BJ (cell line): ENCODE measurements at places on chromosomes 16 and 17.

- DNase-seq, result no peak
Observed at GRCh38 chr17:35287286-35287811, 44.5 kb downstream of the SLFN5 start.

DNA sequence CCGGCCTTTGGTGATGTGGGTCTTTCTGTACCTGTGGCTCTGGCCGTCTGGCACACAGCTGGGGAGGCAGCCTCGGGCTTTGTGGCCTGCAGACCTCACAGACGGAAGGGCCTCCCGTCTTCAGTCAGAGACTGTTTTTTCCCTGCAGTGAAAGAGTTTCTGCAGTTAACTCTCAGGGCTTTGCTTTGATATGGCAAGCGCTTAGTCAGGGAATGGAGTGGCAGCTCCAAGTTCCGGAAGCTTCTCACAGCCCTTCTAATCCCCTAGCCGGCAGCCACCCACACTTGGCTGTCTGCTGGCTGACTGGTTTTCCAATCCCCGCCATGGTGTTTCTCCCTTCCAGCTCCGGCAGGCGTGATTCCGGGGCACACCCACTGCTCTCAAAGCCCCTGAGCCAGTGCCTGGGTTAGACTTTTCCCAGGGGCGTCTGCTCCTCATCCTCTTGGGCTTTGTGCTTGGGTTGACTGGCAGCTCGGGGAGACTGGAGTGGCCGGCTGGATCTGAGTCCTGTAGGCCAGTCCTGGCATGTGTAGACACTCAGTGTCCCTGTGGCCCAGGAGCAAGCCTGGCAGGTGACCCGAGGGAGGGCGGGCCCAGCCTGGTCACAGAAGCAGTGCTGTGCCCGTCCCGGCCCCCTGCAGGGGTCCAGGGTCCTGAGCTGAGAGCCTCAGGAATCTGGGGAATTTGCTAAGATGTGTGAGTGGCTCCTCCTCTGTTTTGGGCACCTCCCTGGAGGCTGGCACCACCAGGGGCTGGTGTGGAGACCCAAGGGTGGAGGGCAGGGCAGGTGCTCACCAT is 29.9 kb downstream of the BAIAP2 start:
- DNase-seq, result no peak

GRCh38 chr16:58866935-58867334 is 132.8 kb upstream of the GOT2 start:
- no peak for DNase-seq

- no peak for DNase-seq
Observed at GRCh38 chr16:56732832-56733231, 2.9 kb downstream of the NUP93 start.

- no peak for DNase-seq
Observed at GRCh38 chr17:42271006-42271778, 5.0 kb downstream of the STAT5B start.

- DNase-seq, result no peak
Observed at GRCh38 chr16:2769675-2770056, 7.4 kb downstream of the ELOB start.

GRCh38 chr17:83041305-83041704 is 38.1 kb upstream of the METRNL start:
- no peak for DNase-seq

DNA sequence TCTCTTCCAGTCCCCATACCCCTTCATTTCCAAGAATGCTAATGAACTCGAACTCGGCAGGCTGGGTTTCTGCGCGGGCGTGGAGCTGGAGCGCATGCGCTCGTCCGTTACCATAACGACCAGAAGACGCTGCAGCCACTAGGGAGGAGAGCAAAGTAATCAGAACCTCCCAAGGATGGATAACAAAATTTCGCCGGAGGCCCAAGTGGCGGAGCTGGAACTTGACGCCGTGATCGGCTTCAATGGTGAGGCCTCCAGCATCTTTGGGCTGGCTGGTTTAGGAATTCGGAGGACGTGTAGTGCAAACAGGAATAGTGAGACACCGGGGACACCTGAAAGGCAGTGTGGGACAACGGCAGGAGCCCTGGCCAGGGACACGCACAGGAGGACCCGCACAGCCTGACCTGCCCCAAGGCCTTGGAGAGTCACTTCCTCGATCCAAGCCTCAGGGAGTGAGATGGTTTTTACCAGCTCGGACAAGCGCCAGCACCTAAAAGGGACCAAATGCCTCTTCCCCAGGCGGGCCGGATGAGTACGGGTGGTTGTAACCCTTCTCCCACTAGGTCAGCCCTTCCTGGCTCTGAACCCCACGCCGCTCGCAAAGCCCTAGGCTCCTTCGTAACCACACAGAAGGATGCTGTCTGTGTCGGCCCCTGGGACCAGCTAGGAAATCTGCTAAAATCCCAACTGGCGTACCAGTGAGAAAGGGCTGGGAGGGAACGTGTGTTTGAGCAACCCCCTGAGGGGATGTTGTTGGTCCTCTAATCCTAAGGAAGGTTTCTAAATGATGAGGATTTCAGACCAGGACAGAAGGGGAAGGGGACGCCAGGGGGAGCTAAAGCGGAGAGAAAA is at the start of gene CFAP52:
TSS of gene CFAP52 (plus strand) at position 122 of the 852 bp plus-strand sequence. CDS start at position 176, 54 bp downstream.
- DNase-seq, result no peak

DNA sequence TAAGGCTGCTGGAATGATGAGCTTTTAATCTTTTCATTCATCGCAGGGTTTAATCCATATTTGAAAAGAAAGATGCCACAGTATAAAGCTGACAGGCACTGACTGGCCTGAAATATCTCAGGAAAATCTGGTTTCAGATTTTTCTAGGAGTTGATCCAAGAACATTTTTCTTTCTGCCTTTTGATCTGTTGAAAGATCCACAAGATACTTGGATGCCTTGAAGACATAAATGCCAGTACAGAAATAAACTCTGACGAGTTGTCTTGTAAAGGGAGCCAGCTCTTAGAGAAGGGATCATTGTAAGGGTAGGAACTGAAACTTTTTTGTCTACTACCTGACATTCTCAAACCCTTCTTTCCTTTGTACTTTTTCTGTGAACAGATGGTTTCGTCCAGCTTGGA is 25.4 kb upstream of the KRT20 start:
- peak; percentile 64 for DNase-seq

GRCh38 chr16:57260294-57260929 is 15.4 kb downstream of the ARL2BP start:
- peak; percentile 15 for DNase-seq

DNA sequence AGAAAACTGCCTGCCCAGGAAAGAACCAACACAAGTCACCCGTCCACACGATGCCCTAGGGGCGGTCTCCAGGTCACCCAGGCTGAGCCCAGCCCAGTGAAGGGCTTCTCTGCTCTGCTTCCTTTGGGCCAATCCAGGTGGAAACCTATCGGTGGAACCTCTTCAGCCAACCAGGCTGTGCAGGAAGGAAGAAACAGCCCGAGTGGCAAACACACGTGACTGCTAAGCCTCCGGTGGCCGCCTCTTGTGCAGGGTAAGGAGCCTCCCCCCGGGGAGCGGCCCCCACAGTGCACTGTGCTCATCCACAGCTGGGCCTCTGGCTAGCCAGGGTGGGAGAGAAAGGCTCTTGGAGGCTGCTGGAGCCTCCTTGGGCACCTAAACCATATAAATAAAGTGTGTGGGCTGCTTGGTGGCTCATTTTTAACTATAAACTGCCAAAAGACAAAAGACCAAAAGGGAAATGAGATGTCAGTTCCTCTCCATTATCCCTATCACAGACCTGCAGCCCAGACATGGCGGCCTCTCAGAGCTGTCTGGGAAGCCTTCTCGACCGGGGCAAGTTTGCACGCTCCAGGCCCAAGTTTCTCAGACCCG is 2.4 kb downstream of the RTN4RL1 start:
- no peak for DNase-seq

- DNase-seq, result no peak
Observed at GRCh38 chr17:1574697-1575471, 12.3 kb upstream of the PITPNA start.

DNA sequence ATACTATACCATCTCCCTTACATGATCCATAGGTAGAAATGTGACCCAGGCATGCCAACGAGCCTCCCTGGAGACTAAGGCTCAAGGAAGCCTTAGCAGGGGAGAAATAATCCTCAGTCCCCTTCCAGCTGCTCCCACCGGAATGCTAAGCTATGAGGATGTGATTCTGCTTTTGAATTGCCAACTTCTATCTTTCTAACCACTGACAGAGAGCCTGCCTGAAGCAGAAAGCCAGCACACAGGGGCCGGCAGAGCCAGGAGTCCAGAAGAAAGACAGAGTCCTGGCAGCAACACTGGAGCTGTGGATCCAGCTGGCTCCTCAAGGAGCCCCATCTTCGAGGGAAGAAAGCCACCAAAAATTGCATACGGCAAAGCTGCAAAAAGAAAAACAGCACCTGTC is 579.6 kb upstream of the CDH5 start:
- DNase-seq, result no peak

DNA sequence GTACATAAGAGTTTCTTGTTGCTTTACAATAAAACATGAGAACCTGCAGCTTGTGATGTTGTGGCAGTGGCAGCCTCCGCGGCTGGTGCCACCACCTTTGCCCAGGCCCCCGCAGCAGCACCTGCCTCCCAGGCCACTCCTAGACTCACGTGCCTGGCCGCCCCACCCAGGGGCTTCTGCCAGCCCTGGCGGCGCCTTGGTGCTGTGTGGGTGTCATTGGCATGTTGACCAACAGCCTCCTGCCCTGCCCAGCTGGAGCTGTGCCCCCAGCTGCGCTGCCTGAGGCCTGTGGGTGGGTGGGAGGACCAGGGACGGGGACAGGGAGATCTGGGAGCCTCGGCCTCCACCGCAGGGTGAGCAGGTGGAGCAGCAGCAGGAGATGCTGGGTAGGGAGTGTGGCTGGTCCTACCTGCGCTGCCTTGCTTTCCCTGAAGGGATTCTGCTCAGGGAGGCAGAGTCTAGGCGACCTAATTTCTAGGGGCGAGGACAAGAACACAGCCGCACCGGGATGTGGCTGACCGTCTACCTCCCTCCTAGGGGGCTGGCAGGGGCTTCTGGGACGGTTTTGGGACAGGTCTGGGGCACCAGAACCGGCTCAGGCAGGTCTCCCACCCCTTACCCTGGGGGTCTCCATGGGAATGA is 428 bp upstream of the DNASE1L2 start:
- DNase-seq, result no peak
